ENCODE measurements at places on chromosomes 1 and 21.
A peak's percentile ranks its signal among the peaks of the same experiment; 100 is the strongest.

GRCh38 chr1:47624531-47624930 is 186.7 kb downstream of the FOXD2 start:
- no peak for DNase-seq

DNA sequence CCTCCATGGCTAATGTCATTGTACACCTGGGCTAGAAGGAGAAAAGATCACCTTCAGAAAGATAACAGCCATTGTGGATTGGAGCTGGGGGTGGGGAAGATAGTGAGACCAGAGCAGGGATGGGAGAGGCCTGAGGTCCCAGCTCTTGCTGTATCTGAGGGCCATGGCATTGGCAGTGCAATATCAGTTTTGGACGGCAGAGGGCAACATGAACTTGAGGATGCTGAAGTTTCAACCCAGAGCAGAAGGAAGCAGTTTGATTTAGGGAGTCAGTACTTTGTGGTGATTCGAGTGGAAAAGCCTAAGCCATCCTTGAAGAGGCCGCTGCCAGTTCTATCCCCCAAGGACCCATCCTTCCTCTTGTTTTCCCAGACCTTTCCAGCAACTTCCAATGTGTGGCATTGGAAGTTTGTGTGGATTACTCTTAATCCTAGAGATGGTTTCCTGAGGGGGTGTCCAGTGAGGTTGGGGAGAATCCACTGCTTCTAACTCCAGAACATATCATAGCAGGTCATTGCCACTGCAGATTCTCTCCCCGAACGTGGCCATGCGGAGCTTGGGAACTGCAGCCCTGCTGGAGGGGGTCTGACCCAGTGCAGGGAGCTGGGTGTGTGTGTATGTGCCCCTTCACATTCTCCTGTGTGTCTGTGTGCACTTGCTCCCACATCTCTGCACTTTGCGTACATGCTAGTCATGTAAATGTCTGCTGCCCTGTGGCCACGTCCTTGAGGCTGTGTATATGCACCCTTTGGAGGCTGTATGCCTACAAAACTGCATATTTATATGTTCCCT is 24.1 kb downstream of the SLC26A9 start:
- peak; percentile 24 for DNase-seq

DNA sequence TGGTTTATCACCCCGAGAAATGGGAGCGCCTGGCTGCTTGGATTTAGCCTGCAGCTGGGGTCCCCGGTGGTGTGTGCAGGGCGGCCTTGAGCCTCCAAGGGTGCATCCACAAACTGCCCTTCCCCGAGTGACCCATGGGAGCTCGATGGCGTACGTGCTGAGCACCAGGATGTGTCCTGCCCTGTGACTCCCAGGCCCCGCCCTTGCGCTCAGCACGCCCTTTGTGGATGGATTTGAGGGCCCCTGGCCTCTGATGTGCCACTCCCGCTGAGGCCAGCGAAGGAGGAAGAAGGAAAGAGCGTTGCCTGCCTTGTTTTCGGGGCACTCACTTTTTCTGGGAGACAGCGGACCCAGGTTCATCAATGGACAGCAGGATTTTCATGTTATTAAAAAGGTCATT is 1.7 kb upstream of the TFF3 start:
- DNase-seq = no peak

- DNase-seq = no peak
These were observed 298.4 kb upstream of the SPAG17 start for GRCh38 chr1:118483245-118484006.

DNA sequence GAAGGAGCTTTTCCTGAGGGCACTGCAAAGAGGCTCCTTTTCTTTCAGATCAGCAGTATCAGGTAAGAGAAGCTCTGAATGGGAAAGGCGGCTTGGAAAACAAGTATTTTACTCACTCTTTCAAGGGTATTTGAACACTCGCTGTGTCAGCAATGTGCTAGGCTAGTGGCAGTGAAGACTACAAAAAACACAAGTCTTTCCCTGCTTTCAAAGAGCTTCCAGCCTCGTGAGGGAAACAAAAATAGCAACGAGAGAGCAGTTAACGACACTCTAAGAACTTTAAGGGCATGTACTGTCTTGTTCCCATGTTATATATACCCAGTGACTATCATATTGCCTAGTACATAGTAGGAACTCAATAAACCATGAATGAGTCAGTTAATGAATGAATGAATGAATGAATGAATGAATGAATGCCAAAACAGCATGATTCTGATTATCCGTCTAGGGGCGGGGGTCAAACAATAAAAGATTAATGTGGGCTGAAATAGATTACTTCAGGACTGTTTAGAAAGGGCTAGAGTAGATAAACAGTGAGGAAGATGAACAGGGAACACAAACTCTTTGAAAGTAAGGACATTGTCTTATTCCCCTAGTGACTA is 14.2 kb upstream of the MCOLN3 start:
- no peak for DNase-seq

DNA sequence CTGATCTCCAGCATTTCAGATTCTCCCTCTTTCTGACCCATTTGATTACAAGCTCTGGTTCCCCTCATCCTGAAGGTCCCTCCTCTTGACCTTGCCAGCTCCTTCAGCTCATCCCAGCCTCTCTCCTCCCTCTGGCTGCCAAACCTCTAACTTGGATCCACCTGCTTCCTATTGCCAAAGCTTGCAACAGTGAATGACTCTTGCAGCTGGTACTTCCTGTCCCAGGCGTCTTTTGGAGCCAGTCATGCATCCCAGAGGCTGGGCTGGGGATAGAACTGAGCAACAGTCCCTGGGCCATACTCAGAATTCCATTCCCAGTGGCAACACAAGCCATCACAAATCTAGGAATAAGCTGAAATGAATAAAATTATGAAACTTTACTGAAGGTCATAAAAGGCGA is 27.7 kb upstream of the SPOCD1 start:
- DNase-seq = no peak

DNA sequence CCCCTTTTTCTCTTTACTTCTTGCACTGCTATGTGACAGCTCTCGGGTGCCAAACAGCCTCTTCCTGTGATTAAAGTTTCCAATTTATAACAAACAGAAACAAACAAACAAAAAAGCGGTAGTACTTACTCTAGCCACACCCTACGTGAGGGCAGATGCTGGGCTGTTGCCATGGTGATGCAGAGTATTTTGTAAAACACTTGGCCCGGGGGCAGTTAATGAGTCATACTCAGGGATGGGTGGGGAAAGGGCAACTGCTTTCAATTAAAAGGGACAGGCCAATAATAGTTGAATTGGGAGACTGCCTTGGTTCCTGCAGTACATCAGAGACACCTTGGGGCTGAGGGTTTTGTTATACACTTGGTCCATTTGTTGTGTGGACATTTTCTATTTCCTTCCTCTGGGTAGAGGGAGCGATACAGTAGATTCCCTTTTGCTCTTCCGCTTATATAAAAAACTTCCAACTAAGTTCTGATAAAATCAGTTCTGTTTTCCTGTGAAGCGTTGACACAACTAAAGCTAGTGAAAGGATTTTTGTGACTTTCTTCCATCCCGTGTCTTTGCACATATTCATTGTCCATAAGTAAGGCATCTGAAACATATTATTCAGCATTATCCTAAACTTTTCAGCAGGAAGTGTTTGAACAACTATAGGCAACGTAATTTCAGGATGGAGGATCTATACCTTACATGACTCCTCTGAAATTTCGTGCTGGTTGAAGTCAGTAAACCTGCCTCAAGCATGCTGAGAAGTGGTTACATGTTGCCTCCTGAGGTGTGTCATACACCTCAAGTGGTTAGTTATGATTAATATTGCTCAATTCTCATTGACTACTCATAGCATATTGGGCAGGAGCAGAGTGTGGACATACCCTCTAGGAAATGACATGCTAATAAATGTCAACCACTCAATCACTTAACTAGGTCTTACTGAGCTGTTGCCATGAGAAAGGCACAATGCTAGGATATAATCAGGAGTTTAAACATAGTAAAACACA is 36.7 kb upstream of the THEM4 start:
- no peak for DNase-seq

- no peak for DNase-seq
These were observed 93.3 kb upstream of the ZNHIT6 start for GRCh38 chr1:85801520-85801919.

DNA sequence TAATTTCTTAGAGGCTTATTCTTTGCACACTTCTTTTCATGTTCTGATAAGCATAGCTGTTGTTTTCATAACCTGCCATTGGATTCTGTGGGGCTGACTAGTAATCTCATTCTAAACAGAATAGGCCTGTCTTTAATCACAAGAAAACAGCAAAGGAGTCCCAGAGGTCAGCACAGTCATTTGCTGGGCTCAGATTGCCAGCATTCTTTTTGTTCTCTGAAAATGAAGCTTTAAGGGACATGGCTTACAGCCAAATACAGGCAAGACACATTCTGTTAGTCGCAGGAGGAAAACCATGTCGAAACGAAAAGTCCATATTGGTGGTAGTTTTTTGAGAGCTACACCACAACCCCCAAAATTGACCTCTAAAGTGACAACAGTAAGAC is 75.0 kb downstream of the MRPS6 start:
- no peak for DNase-seq

- no peak for DNase-seq
These were observed 20.5 kb downstream of the HSPG2 start for GRCh38 chr1:21916447-21917238.
